ENCODE measurements at places on chromosomes 12 and 14.

DNA sequence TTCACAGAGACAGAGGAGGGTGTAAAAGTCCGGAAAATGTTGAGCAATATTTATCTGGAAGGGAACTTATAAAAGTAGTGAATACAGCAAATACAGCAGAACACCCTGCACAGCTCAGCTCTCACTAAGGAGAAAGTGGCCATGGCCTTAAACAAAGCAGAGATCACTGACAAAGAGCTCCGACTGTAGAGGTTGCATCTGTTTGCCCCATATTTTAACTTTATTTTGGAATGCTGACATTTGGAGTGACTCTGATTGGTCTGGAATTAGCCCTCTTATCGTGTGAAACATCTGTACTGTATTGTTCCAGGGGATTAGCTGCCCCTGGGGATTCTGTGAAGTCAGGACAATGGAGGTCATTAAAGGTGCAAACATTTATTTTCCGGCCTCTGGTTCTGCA is 1275.7 kb upstream of the FLRT2 start:
- no peak for DNase-seq

- DNase-seq, result no peak
These were observed 220.5 kb upstream of the ATXN7L3B start for GRCh38 chr12:74317078-74317601.

DNA sequence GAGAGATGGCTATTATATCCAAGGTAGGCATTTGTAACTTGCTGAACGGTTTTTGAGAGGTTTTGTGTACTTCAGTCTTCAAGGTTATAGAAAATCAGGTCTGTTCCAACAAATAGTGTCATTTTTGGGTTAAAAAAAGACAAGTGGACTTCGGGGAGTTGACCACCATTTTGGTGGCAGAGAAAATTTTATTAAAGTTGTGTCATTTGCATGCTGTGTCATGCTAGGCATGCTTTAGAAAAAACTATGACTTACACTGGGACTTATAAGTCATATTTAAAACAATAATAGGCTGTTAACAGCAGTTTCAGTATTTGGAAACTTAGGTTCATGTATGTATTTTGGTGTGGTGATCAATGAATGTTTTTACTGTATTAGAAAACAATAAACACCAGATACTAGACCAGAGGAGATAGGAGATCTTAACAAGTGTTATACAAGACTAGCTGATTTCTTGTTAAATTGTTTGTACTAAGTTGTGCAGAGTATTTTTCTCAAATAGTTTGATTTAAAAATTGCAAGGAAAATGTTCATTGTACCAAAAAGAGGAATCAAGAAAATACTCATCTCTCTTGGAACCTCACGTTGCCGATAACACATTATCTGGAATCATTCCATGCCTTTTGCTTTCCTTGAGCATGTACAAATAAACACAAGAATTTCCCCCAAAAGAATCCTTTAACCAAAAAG is 1.4 kb downstream of the RAN start:
- DNase-seq, result no peak

GRCh38 chr12:4947253-4947652 is 37.5 kb downstream of the KCNA1 start:
- no peak for DNase-seq

- peak; percentile 37 for DNase-seq
These were observed 41.7 kb downstream of the NPAS3 start for GRCh38 chr14:32980178-32980901.

DNA sequence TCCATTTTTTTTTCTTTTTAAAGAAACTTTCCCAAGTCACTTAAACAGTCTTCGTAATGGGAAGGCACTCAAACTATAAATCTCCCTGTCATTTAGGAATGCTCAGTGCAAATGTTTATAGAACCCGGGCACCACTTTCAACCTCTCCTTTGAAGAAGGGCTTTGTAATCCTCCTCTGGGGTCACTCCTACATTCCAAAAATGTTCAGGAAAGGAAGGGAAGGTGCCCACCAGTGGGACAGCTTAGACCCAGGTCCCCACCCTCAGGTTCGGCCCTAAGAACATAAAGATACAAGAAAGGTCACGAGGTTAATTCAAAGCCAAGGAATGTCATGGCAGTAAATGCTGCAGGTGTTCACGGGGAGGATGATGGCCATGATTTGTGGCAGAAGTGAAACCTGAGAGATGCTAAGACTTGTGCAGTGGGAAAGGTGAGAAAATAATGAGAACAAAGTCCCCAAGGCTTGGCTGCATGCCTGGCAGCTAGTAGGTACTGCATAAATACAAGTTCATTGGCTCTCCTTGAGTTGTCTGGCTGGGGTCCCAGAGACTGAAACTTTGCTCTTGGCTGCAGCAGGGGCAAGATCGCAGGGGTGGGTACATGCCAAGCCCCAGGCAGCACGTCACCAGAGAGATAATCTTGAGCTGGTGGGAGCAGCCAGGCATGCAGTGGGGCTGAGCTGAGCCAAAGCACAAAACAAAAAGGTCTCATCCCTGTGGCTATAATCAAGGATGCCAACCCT is 21.1 kb downstream of the KRT18 start:
- DNase-seq, result no peak

- DNase-seq, result no peak
These were observed 90.8 kb downstream of the RPS6KA5 start for GRCh38 chr14:90969531-90970166.

DNA sequence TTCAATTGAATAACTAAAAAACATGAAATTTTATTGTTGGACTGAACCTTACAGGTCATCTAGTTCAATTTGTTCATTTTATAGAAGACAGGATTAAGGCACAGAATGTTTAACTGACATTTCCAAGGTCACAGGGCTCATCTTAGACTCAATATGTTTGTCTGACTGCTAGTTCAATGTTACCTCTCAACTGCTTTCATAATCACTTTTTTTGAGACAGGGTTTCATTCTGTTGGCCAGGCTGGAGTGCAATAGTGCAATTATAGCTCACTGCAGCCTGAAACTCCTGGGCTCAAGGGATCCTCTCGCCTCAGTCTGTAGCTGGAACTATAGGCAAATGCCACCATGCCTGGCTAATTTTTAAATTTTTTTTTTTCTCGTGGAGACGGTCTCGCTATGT is 24.4 kb upstream of the ITGA5 start:
- DNase-seq, result no peak

GRCh38 chr12:67415473-67415872 is 146.3 kb downstream of the CAND1 start:
- DNase-seq, result peak; percentile 44

DNA sequence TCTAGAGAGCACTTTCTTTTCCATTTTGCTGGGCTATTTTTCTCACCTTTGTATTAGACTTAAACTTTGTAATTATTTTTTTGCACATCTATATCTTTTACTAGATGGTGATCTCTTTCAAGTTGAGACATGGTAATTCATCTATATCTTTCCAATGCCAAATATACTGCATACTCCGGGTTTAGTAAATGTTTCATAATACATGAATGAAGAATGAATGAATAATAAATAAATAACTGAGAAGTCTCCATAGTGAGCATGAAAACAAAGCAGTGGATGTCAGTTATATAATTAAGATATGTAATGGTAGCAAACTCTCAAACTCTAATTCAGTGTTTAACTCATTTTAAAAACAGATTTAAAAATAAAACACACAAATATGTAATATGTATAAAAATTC is 342.5 kb upstream of the KITLG start:
- DNase-seq, result no peak

GRCh38 chr14:65258391-65258790 is 154.1 kb upstream of the FUT8 start:
- DNase-seq, result no peak

GRCh38 chr14:95493976-95494375 is 22.5 kb downstream of the SYNE3 start:
- no peak for DNase-seq

DNA sequence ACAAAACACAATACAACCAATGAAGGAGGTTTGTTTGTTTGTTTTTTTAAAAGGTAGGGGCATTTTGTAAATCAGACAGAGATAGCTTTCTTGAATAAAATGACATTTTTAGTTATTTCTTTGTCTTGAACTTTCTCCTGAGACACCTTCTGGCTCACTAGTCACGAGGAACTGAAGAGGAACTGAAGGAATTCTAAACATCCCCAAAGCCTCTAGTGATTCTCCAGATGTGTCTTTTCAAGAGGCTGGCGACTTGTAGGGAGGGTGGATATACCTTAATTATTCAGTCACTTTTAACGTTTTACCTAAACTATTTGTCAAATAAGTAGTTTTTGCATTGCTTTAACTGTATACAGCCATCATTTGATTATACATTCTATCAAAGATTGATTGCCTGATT is 211.2 kb upstream of the LRIG3 start:
- no peak for DNase-seq

GRCh38 chr12:65596514-65597091 is 227.7 kb upstream of the HMGA2 start:
- no peak for DNase-seq

DNA sequence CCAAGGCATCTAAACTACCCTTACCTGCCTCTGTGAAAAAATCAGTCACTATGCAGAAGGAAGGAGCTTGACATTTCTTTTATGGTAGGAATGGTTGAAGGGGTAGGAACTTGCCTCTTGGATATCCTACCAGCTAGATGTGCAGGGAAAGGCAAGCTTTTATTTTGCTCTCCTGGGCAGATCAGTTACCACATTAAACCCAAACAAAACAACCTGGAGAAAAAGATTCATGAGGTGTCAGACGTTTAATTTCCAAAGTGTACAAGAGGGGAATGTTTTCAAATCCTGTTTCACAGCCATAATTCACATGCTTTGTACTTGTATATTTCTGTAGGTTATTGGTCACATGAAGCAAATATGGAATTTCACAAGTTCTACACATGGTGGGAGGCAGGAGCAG is 67.0 kb upstream of the IFNG-AS1 start:
- DNase-seq, result no peak

- no peak for DNase-seq
These were observed 2.1 kb downstream of the SDR9C7 start for GRCh38 chr12:56932146-56932545.

GRCh38 chr12:76445462-76445861 is 97.2 kb upstream of the BBS10 start:
- no peak for DNase-seq

DNA sequence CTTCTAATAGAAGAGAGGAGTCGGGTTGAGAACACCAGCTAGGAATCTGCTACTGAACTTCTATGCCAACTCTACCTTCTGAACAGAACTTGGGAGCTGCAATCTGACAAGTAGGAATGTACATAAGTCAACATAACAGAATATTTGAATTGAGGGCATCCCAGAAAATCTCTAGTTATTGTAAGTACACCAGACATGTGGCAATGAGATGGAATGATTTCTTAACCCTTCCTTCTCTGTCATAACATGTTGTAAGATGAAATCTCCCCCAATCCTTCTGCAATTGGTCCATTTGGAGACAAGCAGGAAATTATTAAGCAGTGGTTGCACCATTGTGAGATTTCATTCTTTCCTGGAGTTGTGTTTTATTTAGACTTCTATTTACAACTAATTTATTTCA is 68.7 kb upstream of the TMPO start:
- no peak for DNase-seq

DNA sequence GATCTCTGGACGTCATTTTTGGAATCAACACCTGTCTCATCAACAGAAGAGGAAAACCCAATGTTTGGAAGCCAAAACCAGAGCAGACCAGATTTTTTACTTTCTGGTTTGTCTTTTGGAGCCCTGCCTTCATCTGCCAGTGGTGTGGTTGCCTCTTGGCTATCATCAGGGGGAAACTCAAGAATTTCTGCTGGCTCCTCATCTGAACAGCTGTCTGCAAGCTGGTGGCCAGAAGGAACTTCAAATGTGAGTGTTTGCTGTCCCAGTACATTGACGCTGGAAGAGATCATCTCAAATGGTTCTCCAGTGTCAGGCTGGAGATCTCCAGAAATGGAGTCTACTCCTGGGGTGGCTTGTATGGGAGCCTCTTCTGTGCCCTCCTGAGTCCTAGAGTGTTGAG is 13.8 kb downstream of the PLD4 start:
- DNase-seq, result no peak

GRCh38 chr14:100737526-100737925 is 10.8 kb downstream of the DLK1 start:
- DNase-seq, result no peak

- DNase-seq, result no peak
These were observed 154.7 kb downstream of the STXBP6 start for GRCh38 chr14:24895243-24895583.

DNA sequence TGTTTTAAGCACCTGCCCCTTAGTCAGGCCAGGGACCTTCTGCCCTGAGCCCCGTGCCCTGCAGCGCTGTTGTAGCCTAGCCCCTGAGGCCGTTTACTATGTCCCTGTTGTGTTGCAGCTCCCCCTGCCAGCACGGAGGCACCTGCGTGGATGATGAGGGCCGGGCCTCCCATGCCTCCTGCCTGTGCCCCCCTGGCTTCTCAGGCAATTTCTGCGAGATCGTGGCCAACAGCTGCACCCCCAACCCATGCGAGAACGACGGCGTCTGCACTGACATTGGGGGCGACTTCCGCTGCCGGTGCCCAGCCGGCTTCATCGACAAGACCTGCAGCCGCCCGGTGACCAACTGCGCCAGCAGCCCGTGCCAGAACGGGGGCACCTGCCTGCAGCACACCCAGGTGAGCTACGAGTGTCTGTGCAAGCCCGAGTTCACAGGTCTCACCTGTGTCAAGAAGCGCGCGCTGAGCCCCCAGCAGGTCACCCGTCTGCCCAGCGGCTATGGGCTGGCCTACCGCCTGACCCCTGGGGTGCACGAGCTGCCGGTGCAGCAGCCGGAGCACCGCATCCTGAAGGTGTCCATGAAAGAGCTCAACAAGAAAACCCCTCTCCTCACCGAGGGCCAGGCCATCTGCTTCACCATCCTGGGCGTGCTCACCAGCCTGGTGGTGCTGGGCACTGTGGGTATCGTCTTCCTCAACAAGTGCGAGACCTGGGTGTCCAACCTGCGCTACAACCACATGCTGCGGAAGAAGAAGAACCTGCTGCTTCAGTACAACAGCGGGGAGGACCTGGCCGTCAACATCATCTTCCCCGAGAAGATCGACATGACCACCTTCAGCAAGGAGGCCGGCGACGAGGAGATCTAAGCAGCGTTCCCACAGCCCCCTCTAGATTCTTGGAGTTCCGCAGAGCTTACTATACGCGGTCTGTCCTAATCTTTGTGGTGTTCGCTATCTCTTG is 7.6 kb downstream of the DLK1 start:
- no peak for DNase-seq

DNA sequence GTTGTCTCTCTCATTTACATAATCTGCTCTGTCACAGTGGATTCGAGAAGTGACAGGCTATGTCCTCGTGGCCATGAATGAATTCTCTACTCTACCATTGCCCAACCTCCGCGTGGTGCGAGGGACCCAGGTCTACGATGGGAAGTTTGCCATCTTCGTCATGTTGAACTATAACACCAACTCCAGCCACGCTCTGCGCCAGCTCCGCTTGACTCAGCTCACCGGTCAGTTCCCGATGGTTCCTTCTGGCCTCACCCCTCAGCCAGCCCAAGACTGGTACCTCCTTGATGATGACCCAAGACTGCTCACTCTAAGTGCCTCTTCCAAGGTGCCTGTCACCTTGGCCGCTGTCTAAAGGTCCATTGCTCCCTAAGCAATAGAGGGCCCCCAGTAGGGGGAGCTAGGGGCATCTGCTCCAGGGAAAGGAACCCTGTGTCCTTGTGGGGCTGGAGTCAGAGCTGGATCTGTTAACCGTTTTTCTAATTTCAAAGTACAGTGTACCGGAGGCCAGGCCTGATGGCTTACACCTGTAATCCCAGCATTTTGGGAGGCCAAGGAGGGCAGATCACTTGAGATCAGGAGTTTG is 5.1 kb downstream of the ERBB3 start:
- no peak for DNase-seq
